ENCODE measurements at places on chromosomes 5 and 9.
A peak's percentile ranks its signal among the peaks of the same experiment; 100 is the strongest.

- peak; percentile 24 for DNase-seq
These were observed 95.7 kb downstream of the KCNT1 start for GRCh38 chr9:135797507-135798262.

GRCh38 chr5:73448463-73449136 is at the start of gene FOXD1:
FOXD1 (minus strand) TSS chr5:73448777; CDS start chr5:73448362, 415 bp downstream.
- peak; percentile 92 for DNase-seq

GRCh38 chr5:173454361-173454735 is 126.1 kb upstream of the STC2 start:
- DNase-seq, result no peak

DNA sequence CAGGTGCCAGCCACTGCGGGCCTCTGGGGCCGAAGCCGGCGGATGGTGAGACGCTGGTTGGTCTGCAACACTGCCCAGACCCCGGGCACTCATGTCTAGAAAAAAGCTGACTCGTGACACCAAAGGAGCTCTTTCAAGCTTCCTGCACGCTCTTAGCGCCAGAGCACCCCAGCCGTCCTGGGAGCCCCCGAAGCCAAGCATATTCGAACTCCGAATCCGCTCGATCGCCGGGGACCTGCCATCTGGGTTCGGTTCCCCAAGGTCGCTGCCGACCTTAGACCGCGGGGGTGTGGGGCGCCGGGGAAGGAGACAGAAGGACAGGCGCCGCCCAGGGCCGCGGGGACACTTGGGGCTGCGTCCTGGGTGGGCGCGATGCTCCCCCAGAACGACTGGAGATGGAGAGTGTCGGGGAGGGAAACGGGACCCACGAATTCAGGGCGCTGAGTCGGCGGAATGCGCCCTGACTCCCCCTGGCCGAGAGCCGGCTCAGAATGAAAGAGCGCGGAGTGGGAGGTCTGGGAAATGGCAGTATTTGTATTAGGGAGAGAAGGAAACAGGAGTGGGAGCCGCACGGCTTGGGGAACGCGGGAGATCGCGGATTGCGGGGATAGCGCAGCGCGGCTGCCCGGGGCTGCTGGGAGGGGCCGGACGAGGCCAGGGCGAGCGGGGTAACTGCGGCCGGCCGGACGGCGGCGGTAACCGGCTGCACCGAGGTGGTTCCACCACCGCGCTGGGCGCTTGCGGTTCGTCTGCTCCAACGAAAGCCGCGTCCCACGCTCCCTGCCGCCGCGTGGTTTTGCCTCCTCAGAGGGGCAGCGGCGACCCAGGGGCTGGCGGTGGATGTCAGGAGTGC is 20.1 kb upstream of the MARCHF6 start:
- no peak for DNase-seq

DNA sequence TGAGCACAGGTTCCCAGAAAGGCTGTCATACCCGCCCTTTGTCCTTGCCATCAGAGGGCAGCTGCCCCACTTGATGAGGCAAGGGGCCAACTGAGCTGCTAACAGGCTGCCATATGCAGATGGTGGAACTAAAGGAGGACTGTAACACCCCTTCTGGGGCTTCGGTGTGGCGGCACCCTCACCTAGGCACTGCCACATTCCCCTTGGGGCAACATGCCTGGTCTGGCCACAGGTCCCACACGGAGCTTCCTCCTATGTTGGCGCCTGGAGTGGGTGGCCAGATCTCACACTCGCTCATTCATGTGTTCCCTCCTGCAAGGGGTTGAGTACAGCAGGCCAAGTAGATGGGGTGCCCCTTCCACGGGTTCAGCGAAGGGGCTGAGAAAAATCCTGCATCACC is 777.4 kb upstream of the CHD1 start:
- no peak for DNase-seq
